ENCODE measurements at places on chromosomes 3 and 15.
A peak's percentile ranks its signal among the peaks of the same experiment; 100 is the strongest.

- DNase-seq = no peak
Measured at GRCh38 chr3:126152458-126152857, 27.9 kb downstream of the ALDH1L1 start.

DNA sequence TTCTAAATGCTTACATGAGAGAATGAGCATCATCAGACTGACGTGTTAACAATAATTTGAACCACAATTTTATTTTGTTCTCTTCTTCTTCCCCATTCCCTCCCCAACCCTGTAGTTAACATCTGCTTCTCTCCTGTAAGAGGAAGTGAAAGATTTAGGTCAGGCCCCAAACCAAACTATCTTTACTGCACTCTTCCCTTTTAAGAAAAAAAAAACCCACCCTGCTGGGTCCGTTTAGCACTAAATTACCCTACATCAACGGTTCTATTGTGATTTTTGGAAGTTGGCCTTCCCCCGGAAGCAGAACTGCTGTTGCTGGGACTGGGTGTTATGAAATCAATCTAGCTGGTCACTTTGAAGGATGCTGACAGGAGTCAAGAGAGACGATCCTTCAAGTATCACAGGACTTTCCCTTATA, 49.4 kb downstream of the NFKBIZ start:
- DNase-seq = no peak

GRCh38 chr15:68725736-68726135, 95.0 kb downstream of the ANP32A start:
- DNase-seq = peak; percentile 4

DNA sequence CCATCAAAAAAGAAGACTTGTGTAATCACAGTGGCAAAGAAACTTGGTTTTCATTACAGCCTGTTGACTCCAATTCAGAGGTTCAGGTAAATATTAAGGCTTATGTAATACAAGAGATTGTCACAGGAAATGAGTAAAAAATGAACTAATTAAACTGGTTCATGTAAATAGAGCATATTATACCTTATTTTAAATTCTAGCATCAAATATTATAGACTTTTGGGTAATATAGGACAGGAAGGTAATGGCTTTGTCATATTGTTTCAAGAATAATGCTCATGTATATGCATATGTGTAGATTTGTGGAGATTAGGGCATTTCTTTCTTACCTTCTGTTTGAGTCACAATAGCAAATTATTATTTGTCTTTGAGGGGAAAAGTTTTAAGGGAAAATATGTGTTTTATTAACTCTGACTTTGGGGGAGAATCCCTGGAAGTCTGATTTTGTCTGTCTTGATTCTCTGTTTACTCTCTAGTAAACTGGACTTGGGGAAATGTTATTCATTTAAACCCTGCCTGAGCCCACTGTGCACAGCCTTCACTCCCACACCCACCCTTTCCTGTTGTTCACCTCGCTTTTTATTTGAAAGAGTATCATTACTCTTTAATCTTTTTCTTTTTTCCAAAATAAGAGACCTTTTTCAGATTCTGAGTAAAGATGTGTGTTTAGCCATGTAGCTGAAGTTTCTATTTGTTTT, 43.0 kb downstream of the RASA2 start:
- DNase-seq = no peak

- DNase-seq = no peak
Measured at GRCh38 chr3:176785171-176785570, 412.1 kb downstream of the TBL1XR1 start.

GRCh38 chr3:169661361-169662131, 2.0 kb downstream of the MECOM start:
- no peak for DNase-seq

DNA sequence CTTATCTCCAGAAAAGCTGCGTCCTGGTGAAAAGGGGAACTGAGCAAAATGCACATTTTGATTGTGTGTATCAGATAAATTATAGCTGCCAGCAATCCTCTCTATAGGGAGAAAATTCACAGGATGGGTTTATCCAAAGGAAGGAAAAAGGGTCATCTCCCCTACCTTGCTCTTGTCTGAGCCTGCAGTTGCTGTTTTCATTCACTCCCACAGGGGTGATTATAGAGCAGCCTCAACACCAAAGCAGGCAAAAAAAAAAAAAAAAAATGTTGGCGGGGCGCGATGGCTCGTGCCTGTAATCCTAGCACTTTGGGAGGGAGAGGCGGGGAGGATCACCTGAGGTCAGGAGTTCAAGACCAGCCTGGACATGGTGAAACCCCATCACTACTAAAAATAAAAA, 333.7 kb downstream of the ROBO2 start:
- no peak for DNase-seq

DNA sequence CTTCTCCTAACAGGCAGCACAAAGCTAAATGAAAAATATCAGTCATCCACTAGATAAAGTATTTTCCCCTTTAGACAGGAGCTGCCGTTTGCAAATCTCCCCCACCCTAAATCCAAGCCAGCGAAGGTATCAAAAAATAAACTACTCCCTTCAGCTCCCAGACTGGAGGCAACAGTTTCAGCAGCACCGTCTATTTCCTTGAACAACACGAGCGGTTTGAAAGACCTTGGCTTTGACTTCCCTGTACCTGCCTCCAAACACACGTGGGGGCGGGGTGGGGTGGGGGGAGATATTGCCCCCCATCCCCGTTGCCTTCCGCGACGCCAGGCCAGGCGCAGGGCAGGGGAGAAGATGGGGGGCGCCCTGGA, 832 bp upstream of the CACNA1D start:
- no peak for DNase-seq

GRCh38 chr3:44795197-44795596, 33.6 kb downstream of the KIF15 start:
- DNase-seq = no peak

GRCh38 chr3:46566040-46566641, at the start of gene LRRC2:
TSS of gene LRRC2 (minus strand) at chr3:46566302. CDS start at chr3:46551591, 14,711 bp downstream.
- DNase-seq = no peak

GRCh38 chr3:182108371-182108770, 396.6 kb downstream of the SOX2 start:
- DNase-seq = no peak

- no peak for DNase-seq
Measured at GRCh38 chr3:17144665-17144993, 259.9 kb downstream of the PLCL2 start.

GRCh38 chr3:12916159-12916558, 74.8 kb upstream of the RPL32 start:
- peak; percentile 3 for DNase-seq

DNA sequence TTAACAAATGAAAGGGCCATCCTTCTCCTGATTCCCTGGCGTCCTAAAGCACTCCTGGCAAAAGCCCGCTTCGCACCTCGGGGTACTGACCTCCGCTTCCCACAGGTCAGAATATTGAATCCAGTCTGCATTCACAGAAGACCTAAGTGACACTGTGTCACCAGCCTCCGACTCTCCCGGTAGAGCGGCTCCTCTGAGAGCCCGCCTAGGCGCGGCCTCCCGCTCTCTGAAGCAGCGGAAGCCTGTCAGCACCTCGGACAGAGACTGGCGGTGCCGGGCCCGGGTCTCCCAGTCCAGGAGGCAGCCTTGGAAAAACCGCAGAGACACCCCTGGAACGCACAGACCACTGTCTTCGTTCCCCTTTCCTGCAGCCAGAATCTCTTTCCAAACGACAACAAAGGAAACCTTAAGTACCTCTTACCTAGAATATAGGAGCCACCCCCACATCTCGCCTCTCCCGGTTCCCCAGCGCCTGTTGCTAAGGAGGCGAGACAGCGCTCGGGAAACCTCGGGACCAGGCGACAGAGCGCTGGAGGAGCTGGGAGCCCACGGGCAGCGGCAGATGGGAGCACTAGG, 1.2 kb downstream of the GABRB3 start:
- DNase-seq = no peak

GRCh38 chr15:70424937-70425411, 327.3 kb upstream of the TLE3 start:
- DNase-seq = no peak

DNA sequence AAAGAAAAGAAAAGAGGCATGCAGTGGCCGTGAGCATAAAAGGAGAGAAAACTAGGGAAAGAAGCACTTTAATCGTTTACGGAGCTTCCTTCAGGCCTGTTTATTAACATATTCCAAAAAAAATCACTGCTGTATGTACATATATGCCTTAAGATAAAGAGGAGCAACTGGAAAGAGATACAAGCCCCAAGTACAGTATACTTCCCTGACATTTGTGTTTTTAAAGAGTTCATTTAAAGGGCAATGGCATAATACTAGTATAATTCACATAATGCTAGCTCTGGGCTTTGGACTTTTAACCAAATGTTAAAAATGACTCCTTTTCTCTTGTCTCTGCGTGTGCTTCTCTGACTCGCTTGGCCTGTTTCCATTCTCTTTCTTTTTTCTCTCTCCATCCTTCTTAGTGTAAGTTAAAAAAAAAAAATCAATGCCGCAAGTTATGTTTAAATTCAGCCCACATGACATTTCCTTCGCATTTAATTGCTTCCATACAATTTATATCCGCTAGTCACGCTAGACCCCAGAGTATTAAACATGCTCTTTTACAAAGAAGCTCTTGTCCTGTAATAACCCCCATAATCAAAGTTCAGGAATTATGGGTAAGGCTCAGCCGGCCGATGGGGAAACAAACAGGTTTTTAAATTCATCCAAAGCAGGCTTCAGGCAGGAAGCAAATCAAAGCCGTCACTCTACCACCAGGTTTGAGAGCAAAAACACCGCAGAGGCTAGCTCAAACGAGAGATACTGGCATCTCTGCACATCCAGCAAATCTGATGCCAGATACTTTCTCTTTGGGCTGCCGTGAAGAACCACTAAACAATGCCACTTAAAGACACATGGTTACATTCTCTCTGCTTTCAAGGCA, 19.4 kb downstream of the WWTR1 start:
- DNase-seq = no peak

DNA sequence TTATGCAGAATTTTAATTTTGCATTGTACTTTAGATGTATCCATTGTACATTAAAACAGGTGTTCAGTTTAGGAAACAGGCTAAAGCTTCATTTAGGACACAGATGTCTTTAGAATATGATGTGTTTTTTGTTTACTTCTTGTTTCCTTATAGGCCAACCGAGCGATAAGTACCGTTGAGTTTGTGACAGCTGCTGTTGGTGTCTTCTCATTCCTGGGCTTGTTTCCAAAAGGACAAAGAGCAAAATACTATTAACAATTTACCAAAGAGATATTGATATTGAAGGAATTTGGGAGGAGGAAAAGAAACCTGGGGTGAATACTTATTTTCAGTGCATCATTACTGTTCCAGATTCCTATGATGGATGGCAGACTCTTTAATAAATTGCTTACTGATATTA, 29.4 kb downstream of the PLAAT1 start:
- no peak for DNase-seq

GRCh38 chr3:17799312-17799711, 56.9 kb upstream of the TBC1D5 start:
- no peak for DNase-seq

DNA sequence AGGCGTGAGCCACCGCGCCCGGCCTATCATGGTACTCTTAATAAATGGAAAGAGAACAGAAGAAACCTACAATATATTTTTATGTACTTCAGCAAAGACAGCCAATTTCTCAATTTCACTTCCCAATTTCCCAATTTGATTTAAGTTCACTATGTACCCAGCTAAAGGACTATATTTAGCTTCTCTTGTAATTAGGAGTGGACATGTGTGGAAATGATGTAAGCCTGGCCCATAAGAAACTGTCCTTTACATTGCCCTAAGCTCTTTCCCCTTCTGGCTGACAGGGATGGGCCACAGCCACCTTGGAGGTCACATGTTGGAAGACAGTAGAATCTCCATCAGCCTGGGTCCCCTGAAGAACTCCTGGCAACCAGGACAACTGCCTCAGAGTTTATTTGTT, 6.2 kb downstream of the TMEM39A start:
- DNase-seq = no peak

DNA sequence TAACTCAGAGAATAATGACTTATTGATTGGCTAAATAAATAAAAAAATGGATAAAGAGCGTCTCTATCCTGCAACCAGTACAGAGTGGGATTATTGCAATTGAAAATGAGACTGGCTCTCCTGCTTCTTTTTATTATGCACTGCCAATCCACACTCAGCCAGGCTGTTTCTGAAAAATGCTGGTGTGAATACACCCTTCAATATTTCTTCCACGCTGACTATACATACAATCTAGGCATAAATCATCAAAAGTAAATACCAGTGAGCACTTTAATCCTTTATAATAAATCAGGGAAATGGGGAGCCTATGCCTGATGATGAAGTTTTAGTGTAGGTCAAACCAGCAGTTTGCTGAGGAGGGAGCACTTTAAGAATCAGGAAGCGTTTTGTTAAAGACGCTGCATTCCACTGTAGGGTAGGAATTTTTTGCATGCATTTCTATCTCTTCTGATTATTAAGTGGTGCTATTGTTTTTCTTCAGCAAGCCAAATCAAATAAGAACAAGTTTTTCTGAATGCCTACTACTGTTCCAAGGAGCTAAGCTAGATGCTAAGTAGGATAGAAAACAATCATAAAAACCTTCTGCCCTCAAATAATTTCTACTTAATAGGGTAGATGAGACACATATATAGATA, 781.5 kb downstream of the TBL1XR1 start:
- DNase-seq = no peak

DNA sequence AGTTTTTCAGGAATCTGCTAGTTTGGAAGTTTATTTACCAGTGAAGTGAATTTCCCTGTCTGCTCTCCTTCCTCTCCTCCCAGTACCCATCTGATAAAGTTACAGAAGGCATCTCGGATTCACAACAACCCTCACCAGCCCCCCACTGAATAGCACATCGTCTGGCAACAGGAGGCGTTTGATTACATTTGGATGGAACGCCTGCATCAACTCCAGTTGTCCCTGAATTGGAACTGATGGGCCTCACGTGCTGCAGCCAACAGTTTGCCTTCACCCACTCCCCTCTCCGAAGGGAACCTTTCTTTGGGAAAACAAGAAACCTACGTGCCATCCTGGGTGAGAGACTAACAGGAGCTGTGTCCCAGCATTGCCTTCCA, 59.5 kb upstream of the BCL6 start:
- DNase-seq = no peak

GRCh38 chr3:188470508-188471130, 316.7 kb downstream of the LPP start:
- no peak for DNase-seq

DNA sequence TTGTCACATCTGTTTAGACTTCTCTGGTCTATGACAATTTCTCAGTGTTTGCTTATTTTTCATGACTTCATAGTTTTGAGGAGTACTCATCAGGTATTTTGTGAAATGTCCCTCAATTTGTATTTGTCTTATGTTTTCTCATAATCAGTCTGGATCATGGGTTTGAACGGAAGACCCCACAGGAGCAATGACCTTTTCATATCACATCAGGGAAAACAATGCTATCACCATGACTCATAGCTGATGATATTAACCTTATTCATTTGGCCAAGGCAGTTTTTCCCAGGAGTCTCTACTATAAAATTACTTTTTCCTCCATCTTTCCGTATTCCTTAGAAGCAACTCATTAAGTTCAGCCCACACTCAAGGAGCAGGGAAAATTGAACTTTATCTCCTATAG, 32.7 kb downstream of the AADACL2 start:
- DNase-seq = no peak

- DNase-seq = no peak
Measured at GRCh38 chr3:117407317-117407716, 697.7 kb downstream of the TUSC7 start.

DNA sequence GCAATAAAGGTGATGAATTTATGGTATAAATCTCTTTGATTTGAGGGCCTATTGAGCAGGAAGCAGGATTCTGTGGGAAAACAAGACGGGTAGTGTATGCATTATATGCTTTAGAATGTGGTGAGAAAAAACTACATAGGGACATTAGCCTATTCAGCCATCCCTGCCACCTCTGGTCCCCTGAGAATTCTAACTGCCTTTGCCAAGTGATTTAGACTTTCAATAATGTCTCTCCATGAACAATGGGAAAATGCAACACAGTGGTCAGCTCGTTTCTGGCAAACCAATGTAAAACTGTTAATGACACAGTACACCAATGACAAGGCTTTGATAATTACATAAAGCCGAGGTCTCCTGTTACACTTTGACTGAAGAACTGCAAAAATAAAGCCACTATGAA, 314.7 kb upstream of the CNTN4 start:
- DNase-seq = no peak
